ENCODE measurements at places on chromosomes 4 and X. TPM values are rescaled to one million over a fixed set of nuclear protein-coding genes. Genes with fewer than 3 reads are reported as not detected.

DNA sequence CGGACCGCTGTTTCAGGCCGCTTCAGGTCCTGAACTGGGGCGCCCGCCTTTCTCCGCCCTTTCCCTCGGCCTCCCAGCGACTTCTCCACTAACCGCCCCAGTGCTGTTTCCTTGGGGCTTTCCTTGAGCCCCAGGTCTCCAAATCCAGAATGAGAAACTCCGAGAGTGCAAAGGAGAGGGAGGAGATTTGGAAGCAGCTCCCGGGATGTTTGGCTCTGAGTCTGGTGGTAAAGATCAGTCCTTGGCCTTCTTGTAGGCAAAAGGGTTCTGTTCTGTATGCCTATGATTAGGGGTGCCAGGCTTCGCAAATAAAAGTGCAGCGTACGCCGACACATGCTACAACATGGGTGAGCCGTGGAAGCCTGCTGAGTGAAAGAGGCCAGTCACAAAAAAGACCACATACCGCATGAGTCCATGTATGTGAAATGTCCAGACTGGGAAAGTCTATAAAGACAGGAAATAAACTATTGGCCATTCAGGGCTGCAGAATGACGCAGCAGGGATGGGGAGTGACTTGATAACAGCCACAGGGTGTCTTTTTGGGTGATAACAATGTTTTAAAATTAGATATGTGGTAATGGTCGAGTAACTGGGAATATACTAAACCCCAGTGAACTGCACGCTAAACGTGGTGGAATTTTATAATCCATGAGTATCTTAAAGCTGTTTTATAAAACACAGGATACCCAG lies 99.8 kb downstream of the TRAPPC11 start:
- DNase-seq, result no peak

- no peak for DNase-seq
Observed at GRCh38 chr4:83405844-83406816, 49.5 kb downstream of the HELQ start.

GRCh38 chrX:151789179-151789800 lies 54.7 kb downstream of the CNGA2 start:
- peak; percentile 80 for DNase-seq

GRCh38 chr4:175109933-175110332 lies 191.8 kb downstream of the ADAM29 start:
- no peak for DNase-seq

- no peak for DNase-seq
Observed at GRCh38 chrX:74451450-74452198, 30.3 kb downstream of the SLC16A2 start.

DNA sequence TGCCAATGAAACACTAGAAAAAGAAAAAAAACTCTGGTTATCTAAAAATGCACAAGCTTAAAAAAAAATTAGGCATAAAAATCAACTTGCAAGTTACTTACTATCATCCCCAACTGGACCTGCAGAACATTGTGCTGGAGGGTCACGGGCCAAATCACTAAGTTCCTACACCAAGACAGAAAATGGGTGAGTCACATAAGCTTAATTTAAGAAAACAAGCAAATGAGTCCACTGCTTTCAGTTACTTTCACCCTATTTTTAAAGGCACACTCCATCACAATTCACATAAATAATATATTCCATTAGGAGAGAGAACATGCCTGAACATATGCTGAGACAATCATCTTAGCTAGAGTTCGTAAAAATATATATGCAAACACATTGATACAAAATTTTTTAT lies 17.7 kb downstream of the UBE2D3 start:
- DNase-seq, result no peak

- no peak for DNase-seq
Observed at GRCh38 chr4:162422312-162422711, 258.5 kb upstream of the FSTL5 start.

DNA sequence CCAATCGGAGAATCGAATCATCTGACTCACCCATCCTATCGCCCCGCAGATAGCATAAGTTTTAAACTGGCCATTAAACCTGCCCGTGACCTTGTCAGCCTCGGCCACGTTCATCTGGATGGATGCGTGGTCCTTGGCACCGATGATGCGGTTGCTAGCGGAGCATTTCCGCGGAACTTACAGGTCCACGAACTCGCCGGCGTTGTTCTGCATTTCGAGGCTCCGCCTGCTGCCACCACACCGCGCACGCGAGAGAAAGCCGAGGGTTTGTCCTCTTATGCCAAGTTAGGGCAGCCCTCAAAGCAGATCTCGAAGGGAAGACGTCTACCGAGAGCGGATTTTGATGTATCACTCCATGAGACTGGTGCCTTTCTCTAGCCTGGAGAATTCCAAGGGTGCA lies 30.1 kb upstream of the TAPT1 start:
- no peak for DNase-seq

- DNase-seq, result no peak
Observed at GRCh38 chrX:34790026-34790425, 132.9 kb upstream of the TMEM47 start.

- DNase-seq, result no peak
Observed at GRCh38 chr4:829761-830600, 4.1 kb upstream of the CPLX1 start.

Gene MAML3
- total RNA-seq, result 0.07 TPM

Gene SPATA18
- total RNA-seq, result not detected

Gene STPG2
- 0.19 TPM for total RNA-seq

Gene ADGRG2
- total RNA-seq, result 6.5 TPM

Gene QDPR
- 9.9 TPM for total RNA-seq

Gene FMR1NB
- not detected for total RNA-seq

All from A172 (cell line).